ENCODE measurements at places on chromosomes 11 and 22.
A peak's percentile ranks its signal among the peaks of the same experiment; 100 is the strongest.

GRCh38 chr22:35409783-35410662 is 10.1 kb downstream of the MCM5 start:
- no peak for DNase-seq

DNA sequence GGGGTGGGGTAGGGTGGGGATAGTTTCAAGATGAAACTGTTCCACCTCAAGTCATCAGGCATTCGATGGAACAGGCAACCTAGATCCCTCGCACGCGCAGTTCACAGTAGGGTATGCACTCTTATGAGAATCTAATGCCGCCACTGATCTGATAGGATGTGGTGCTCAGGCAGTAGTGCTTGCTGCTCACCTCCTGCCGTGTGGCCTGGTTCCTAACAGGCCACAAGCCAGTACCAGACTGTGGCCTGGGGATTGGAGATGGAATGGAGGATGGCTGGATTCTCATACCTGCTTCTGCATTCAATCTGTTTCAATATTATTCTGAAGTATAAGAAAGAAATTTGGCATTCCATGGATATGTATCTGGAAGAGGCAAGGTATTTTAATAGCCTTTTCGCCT is 73.1 kb downstream of the RBFOX2 start:
- DNase-seq: no peak

DNA sequence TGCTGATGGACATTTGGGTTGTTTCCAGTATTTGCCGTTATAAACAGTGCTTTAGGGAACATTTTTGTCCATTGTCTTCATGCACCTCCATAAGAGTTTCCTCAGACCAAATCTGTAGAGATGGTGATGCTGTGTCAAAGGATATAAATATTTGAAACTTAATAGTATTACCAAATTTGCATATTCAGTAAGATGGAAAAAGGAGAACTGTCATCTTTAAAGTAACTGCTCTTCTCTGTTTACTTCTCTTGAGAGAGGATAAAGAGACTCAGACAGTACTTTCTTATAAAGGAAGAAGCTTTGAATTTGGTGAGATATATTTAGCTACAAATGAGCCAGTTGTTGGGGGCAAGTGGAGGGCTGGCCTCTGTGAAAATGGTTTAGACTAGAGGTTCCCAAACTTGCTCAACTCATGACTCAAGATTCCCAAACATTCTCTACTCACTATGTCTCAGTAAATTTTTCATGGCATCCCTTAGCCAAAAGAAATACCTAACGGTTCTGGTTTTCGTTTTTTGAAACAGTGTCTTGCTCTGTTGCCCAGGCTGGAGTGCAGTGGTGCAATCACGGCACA is 26.2 kb downstream of the SHISA8 start:
- no peak for DNase-seq

- no peak for DNase-seq
Observed at GRCh38 chr11:80390505-80390904, 949.7 kb upstream of the TENM4 start.

- DNase-seq: no peak
Observed at GRCh38 chr11:64247729-64248531, 1.2 kb upstream of the PPP1R14B start.

GRCh38 chr11:75706260-75706729 is 11.3 kb upstream of the MOGAT2 start:
- DNase-seq: peak; percentile 53

DNA sequence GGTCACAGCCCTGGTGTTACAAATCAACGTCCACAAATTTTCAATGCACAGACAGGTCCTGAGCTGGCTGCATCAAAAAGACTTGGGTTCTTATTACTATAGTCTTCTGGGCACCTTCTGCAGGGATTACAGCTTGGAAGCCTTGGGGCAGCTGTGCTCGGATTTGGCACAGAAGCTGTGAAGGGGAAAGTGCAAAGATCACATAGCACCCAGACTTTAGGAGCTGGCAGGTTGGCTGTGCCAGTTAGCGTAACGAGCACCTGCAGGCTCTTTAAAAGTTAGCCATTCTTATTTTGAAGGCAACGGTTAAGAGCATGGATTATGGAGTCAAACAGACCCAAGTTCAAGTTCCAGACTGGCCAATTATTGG is 100.4 kb downstream of the ARL14EP start:
- DNase-seq: no peak

- DNase-seq: no peak
Observed at GRCh38 chr11:104905271-104905670, 7.0 kb upstream of the CASP12 start.

DNA sequence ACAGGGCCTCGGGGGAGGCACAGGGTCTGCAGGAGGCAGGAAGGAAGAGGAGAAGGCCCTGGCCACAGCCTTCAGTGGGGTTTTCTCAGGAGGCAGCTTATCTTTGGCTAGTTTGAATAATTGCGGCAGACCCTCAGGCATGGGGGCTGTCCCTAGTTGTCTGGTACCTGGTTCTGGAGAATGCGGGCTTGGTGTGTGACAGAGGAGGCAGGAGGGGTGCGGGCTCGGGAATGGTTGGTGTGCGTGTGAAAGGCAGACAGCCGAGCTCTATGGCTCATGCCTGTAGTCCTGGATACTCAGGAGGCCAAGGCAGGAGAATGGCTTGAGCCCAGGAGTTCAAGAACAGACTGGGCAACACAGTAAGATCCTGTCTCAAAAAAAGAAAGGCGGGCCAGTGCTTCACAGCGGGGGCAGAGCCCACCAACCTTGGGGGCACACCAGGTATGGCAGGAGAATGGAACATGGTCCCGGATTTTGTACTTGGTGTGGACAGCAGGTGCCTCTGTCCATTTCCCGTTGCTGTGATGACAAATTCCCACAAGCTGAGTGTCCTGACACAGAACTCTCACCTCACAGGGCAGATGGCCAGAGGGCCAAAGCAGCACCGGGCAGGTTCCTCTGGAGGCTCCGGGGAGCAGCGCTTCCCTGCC is 640.6 kb downstream of the TBC1D22A start:
- no peak for DNase-seq

GRCh38 chr22:19360300-19360792 is 68.8 kb upstream of the CLTCL1 start:
- DNase-seq: no peak

DNA sequence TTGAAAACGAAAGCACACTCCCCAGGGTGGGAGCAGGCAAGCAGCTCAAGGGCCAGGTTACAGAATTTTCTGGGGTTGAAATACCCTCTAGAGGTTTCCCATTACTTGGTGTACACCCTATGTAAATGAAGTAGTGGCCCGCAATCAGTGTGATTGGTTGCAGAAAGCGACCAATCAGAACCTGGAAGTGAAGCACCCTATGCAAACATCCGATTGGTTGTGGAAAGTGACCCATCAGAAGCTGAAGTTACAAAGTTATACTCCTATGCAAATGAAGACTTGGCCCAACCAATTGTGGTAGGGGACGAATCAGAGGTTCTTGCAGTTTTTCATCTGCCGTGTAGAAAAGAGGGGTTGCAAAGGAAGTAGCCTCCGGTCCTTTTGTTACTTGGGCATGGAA is 19.2 kb downstream of the PRR5 start:
- DNase-seq: no peak

GRCh38 chr11:81707881-81708280 is 1025.8 kb downstream of the FAM181B start:
- DNase-seq: no peak

DNA sequence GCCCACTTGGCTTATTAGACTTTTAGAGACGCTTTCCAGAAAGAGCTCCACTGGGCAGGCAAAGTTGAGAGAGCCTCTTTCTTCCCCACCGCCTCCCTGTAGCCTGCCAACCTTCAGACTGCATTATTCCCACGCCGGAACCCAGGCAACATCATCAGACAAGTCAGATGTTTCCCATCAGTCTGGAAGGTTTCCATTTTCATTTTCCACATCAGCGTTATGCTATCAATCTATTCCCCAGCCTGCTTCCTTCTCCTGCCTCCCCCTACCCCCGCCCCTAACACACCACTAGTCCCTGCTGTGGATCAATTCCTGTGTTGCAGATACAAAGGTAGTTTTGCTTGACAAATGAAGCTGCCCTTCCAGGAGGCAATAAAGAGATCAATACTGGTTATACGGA is 184.8 kb downstream of the DSCAML1 start:
- no peak for DNase-seq

- DNase-seq: no peak
Observed at GRCh38 chr22:47219789-47220188, 457.3 kb downstream of the TBC1D22A start.

DNA sequence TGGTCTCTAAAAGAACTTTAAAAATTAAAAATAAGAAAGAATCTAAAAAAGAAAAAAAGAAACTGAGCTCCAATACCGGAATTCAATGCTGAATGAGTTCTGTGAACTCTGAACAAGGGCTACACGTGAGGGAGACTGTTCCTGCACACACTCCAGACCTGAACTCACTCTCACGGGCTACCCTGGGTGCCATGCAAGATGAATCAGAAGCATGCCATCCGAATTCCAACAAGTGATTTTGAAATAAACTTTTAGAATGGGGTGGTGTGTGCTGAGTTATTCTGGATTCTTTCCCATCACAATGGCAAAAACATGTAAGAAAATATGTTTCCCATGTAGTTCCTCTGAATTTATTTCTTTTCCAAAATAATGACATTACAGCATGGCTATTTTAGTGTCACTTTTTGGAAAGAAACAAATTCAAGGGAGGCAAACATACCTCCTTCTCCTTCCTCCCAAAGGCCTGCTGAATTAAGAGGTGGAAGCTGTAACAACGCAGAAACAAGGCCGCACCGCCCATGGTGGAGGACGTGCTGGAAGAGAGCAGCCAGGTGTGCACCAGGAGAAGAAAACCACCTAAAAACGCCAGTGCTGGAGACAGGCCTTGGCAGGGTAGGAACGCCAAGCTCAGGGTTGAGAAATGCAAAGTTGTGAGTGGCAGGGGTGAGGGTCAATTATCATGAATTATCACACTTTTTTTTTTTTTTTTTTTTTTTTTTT is 63.2 kb upstream of the ARFGAP3 start:
- no peak for DNase-seq

GRCh38 chr11:122097419-122098001 is 18.5 kb downstream of the BLID start:
- DNase-seq: no peak

GRCh38 chr11:91265946-91266345 is 958.7 kb upstream of the FAT3 start:
- DNase-seq: no peak

- DNase-seq: no peak
Observed at GRCh38 chr11:27882066-27882697, 181.9 kb upstream of the BDNF start.

DNA sequence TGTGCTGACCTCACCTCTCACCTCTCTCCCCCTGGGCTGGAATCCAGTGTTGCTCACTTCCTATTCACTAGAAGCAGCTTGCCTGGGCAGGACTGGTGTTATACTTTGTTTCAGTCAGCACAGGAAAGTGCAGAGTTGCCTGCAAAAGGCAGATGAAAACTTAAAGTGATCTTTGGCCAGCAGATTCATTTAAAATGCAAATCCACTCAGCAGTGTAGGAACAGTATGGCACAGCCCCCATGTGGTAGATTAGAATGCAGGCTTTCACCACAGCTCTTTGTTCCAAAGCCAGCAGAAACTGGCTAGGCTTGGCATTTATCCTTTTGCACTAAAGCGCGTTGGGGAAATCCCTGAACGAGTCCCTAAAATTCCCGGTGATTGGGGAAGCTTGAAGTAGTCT is 301.2 kb downstream of the OR4C45 start:
- DNase-seq: no peak

DNA sequence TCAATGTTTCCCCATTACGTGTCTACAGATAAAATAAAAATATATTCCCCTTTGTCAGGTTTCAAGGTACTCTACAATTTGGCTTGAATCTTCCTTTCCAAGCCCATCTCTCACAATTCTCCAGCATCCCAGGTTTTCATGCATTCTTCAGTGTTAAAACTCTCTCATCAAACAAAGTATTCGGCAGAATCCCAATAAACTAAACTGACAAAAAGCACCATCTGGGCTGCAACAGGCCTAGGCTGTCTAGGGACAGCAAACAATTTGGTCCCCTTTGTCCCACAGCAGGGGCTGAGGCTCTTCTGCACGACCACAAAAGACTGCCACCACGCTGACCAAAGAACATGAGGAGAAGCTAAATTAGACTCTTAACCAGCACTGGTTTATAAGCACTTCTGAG is 159.4 kb downstream of the CADM1 start:
- DNase-seq: no peak

- DNase-seq: peak; percentile 35
Observed at GRCh38 chr11:20131788-20132666, 28.2 kb downstream of the DBX1 start.

DNA sequence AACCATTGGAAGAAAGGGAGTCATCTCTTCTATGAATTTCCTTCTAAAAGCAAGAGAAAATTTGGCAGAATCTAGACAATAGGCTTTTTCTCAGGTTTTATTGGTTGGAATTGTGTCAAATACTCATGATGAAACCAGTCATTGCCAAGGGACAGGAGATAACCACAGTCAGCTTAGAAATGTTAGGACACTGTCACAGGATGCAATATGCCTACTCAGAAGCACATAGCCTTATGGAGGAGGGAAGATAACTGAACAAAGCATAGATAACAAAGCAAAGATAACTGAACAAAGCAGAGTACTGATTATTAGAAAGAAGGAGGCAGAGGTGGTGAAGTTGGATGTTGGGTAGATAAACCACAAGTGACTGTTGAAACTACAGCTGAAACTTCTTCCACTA is 303.5 kb upstream of the PDGFD start:
- DNase-seq: no peak

DNA sequence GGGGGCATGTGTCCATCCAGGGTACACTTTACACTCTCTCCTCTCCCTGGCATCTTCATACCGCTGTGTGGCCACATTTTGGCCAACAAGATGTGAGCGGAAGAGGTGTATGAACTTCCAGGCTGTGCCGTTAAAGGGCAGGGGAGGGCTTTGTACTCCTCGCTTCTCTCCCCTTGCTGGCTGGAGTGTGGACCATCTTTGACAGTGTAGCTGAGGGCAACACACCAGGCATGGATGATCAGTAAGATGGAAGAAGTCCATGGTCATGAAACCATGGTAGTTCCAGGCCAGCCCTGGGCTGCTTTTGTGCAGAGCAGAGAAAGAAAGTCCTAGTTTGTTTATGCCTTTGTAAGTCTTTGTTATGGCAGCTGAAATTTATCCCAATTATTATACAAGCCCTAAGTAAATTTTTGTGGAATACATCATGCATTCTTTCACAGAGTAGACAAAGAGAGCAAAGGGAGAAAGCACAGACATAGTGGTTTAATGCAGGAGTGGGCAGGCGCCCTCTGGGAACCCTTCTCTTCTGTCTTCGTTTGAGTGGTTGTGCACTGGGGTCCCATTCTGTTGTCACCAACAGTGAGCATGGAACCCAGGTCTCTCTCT is 70.4 kb downstream of the FBXO7 start:
- no peak for DNase-seq

DNA sequence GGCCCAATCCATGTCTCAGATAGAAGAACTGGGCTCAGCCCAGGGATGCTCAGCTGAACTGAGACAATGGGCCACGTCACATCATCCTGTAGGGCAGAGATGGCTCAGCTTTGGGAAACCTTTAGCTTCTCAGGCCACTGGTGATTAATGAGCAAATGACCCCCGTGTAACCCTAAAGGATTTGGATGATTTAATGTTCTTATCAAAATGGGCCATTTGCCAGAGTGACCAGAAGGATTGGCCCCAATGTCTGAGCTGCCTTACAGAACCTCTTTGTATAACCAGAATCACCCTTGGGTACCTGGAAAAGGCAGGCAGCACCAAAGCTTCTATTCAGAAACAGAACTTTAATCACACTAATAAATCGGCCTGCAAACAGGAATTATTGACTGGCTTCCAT is 73.7 kb downstream of the ABTB2 start:
- DNase-seq: no peak

Data from hippocampal formation (tissue), 2 donors.